Amniotic stem cell (primary cell): ENCODE measurements at places on chromosomes 2 and 18.
A peak's percentile ranks its signal among the peaks of the same experiment; 100 is the strongest.

DNA sequence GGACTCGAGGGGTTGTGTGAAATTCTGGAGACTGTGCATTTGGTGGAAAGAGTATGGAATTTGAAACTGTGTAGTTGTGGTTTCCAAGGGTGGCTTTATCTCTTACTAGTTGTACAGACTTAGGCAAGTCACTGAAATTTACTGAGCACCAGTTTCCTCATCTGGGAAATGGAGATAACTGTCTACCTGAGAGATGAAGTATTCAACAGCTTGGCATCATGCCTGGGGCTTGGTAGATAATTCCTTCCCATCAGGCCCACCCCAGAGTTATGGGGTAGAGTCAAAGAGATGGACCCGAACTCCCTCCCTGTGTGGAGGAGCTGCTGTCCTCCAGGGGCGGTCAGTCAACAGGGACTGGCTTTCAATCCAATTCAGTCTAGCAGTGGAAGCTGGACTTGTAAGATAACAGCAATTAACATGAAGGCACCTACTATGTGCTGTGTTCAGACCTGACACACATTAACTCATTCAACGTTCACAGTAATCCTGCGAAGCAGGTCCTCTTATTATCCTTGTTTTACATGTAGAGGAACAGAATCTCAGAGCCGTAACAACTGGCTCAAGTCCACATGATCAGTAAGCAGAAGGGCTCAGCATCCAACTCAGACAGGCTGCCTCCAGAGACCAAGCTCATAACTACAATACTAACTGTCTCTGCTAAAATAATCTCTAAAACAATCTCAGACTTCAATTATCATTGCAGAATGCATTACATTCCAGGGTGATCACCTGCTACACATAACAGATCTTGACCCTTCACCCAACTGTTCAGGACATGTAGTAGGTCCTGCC lies 432.1 kb downstream of the LPIN1 start:
- no peak for DNase-seq

GRCh38 chr18:55422456-55423180 lies 165.4 kb downstream of the TCF4 start:
- no peak for DNase-seq

GRCh38 chr2:11498543-11499034 lies 32.6 kb upstream of the E2F6 start:
- no peak for DNase-seq

DNA sequence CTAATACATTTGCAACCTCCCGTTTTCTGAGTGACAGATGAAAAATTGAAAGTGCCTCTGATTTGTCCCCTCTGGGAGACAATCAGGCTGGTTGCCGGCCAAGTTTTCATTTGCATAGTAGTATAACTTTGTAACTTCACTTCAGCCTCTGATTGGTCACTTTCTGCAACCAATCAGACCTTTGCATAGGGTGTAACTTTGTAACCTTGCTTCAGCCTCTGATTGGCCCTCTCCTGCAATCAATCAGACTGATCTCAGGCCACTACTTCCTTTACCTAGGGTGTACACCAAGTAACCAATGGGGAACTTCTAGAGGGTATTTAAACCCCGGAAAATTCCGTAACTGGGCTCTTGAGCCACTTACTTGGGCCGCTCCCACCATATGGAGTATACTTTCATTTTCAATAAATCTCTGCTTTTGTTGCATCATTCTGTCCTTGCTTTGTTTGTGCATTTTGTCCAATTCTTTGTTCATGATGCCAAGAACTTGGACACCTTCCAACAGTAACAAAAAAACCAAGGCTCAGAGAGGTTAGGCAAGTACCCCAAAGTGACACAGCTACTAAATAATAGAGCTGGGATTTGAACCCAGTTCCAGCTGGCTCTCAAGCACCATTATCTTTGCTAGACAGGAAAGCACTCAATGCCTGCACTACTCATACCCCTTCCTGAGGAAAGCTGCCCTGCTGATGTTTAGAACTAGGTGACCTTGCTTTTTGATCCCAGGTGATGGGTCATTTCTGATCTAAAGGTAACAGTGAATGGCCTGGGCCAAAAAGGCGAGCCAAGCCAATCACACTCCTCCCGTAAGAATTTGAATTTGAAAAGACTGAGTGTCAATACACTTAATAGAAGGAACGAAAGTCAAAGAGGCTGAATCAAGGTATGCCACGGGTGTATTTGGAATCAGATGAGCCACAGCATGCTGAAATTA lies 10.9 kb upstream of the MYOM1 start:
- no peak for DNase-seq

DNA sequence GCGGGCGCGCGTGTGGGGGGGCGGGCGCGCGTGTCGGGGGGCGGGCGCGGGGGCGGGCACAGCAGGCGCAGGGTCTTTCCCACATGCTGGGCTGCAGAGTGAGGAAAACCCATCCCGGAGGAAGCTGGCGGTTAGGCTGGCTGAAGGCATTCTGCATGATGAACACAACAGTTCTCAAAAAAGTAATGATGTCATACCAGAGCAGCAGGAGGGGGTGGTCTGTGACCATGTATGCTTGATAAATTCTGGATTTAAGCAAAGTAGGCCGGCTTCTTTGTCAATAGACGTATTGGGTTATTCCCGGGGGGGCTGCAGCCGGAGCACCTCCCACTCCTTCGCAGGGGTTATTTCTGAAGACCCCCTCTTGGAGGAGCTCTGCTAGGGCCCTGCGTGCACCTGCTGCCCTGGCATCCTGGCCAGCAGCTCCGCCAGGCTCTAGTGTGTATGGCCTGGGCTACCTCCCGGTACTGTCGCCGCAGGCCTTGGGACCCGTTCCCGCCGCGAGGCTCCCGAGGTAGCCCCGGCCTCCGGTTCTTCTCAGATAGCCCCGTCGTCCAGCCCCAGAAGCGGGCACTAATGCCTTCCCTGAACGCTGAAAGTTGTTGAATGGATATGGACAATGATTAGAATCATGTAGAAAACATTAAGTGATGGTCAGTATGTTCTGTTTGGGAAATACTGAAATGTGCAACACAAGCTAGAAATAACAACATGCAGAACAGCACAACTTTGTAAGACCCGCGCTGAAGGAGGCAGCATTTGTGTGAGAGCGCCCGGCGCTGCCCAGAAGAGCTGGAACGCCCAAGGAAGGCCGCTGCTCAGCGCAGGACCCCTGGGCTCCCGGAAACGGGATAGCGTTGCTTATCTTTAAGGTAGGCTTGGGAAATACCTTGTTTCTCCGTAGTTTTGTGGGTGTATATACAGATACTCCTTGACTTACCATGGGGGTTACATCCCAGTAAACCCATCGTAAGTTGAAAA lies 101.4 kb upstream of the RAB6C start:
- DNase-seq = no peak

- DNase-seq = no peak
Measured at GRCh38 chr2:165647409-165647808, 146.6 kb downstream of the GALNT3 start.

GRCh38 chr2:239118675-239119211 lies 270.9 kb downstream of the TWIST2 start:
- no peak for DNase-seq

- no peak for DNase-seq
Measured at GRCh38 chr18:59432803-59433597, 73.9 kb upstream of the LMAN1 start.

DNA sequence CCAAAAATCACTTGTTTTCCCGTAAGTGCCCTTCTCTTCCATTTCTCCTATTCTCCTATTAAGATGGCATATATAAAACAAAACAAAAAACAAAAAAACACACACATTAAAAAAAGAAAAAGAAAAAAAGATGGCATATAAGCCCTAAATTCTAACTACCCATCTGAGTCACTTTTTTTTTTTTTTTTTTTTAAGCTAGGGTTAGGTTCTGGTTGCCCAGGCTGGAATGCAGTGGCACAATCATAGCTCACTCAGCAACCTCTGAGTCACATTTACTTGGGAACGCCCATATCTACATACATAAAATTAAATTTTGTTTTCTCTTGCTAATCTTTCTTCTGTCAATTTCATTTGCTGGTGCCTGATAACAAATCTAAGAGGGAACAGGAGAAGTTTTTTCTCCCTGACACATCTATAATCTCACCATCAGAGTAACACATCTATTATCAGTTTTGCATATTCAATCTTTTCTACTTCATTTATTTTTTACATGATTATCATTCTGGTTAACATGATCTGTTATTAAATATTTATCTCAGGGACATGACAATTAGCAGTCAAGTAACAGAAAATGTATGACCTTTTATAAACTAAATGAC lies 52.1 kb downstream of the EEF1B2 start:
- peak; percentile 35 for DNase-seq

- DNase-seq = no peak
Measured at GRCh38 chr2:108236676-108237335, 3.0 kb upstream of the SULT1C3 start.

DNA sequence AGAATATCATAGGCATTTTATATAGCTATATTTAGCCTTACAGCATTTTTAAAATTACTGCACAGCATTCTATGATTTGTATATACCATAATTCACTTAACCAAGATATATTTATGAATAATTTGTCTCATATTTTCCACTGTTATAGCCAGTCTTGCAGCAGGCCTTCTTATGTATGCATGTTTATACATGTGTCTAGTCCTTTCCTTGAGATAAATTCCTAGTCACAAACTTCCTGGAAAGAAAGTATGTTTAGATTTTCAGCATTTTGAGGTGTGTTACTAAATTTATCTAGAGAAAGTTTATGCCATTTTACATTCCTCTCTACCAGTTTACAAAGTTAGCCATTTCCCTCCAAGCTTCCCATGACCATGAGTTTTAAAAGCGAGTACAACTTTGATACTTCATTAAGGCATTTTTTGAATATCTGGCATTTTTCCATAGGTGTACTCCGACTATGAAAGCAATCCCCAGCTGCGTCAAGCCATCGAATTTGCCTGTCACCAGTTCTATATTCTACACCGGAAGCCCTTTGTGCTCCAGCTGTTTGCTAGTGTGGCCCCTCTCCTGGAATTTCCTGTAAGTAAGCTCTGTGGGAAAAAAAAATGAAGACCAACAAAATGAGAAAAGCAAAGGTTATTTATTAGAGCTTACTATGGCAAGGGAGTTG lies 59.4 kb upstream of the RPE start:
- no peak for DNase-seq

DNA sequence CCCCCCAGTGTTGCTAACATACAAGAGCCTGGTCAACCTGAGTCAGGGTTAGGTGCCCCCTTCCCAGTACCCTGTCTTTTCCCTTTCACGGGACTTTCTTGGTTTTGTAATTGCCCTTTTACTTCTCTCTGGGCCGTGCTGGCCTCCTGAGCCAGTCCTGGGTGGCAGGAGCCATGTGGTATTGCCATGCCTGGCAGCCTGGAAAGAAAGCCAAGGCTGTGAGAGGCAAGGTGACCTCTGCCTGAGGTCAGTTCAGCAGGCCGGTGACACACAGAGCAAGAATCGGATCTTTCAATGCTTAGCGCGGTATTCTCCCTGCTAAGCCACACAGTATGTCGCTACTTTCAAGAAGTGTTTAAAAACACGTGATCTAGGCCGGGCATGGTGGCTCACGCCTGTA lies 52.3 kb downstream of the C18orf63 start:
- no peak for DNase-seq

GRCh38 chr2:21028021-21028947 lies 15.6 kb downstream of the APOB start:
- no peak for DNase-seq

- peak; percentile 11 for DNase-seq
Measured at GRCh38 chr18:72762515-72763122, 105.2 kb downstream of the NETO1 start.
